MV-4-11 (cell line): ENCODE measurements at places on chromosomes 4 and X.

- DNase-seq: no peak
These were observed 378.6 kb upstream of the ANXA10 start for GRCh38 chr4:167713756-167714155.

DNA sequence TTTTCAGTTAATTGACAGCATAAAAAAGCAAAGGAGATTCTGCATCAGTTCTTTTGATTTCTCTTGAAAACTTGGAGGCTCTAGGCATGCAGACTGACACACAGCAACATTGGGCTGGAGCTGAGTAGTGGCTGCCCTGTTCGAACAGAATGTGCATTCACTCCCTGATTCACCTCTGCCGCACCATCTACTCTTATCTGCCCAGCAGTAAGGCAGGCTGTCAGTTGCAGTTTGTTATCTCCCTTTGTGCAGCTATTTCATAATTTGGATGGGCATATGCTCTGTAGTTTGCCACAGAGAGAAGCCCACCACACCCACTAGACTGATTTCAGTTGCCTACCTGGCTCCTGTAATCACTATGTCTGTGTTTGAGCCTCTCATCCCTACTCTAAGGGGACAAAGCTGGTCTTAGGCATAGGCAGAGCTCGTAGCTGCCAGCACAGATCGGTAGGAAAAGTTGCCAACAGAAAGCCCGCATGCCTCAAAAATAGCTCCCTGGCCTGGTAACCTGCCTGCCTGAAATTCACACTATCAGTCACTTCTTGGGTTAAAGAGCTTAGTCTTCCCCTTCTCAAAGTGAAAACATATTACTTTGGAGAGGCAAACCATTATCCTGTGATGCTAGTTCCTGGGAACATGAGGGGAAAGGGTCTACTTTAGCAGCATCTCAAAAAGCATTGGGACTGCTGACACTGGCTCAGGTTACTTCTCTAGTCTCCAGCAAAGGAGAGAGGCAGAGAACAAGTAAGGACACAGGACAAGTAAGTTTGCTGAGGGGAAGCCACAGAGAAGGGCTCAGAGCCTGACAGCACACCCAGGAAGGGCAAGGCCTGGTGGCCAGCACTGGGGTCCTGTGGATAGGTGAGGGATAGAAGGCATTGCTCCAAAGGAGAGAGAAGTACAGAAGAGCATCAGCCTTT is 75.9 kb upstream of the TMEM164 start:
- no peak for DNase-seq

- DNase-seq: no peak
These were observed 420.8 kb upstream of the DIPK2B start for GRCh38 chrX:45621376-45622041.

- no peak for DNase-seq
These were observed 6.7 kb downstream of the EPGN start for GRCh38 chr4:74314944-74315343.
